ENCODE measurements at places on chromosomes 3 and 15.

DNA sequence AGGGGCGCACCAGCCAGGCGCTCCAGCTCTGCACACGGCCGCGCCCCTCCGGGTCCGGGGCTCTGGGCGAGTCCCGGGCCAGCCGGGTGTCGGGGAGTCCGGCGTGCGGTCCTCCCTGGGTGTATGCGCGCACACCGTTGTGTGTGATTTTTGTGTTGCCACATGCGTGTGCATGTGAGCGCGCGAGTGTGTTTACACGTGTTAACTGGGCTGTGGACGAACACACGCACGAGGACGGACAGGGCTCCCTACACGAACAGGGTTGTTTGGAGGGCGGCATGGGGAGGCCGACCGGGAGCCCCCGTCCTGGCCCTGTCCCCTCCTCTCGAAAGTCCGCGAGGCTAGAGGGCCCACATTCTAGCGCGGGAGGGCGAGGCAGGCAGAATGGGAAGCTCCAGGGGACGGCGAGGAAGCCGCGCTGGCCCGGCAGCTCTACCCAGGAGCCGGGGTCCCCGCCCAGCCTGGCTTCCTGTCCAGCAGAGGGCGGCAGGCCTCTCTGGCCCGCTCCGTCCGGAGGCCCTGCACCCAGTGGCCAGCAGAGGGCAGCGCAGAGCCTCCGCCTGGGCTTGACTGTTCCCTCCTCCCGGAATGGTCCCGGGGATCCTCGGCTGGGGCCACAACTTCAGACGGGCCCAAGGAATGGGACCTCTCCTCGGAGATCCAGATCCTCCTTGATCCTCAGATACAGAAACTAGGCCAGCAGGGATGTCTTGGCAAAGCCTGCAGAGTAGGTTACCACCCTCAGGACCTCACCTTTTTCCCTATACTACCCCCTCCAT, 611 bp upstream of the LINGO1 start:
- DNase-seq: peak; percentile 90

GRCh38 chr3:171458071-171458863, 1.9 kb downstream of the TNIK start:
- no peak for DNase-seq

DNA sequence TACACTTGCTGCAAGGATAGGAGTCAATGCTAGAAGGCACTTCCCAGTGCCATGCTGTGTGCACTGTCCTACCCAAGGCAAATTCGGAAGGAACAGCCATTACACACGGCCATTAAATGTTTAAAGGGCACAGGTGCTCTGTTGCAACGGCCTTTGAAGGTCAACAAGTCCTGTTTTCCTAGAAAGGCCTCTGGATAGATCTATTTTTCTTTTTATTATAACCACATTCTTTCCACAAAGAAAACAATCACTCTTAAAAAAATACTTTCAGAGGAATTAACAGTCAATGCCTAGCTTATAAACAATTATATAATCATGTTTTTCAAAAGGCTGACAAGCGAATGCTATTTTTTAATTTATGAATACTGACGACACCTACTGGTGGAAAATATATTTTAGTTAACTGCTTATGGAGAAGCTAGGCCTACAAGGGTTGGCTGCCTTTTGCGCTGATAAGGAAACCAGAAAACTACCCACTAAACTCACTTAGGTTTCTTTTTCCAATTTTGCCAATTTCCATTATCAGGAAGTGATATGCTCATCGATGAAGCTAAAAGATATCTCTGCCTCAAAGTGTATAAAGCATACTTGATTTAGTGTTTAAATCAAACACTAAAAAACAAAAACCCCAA, 2.4 kb downstream of the ARHGEF3 start:
- no peak for DNase-seq

DNA sequence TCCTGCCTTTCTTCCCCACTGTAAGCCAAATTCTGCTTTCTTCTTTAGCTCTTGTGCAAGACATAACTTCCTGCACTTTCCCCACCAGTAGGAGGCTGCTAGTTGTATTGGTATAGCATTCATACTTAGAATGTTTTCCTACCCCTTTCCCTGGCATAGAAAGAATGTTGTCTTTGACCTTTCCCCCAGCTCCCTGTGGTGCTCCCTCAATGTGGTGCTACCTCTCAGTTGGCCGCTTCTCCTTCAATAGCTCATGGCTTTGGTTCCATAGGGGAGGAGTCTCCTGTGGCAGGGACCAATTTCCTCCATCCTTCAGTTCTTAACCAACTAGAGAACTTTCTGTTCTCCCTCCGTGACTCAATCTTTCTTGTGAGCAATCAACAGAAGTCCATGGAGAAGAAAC, 67.5 kb upstream of the AKAP13 start:
- DNase-seq: no peak

GRCh38 chr3:16305111-16305541, 40.1 kb downstream of the OXNAD1 start:
- no peak for DNase-seq

- no peak for DNase-seq
Measured at GRCh38 chr3:179967622-179968021, 69.1 kb downstream of the PEX5L start.

- no peak for DNase-seq
Measured at GRCh38 chr3:195809796-195810454, 1.8 kb downstream of the MUC4 start.

- no peak for DNase-seq
Measured at GRCh38 chr3:14531856-14532395, 8.2 kb downstream of the GRIP2 start.

DNA sequence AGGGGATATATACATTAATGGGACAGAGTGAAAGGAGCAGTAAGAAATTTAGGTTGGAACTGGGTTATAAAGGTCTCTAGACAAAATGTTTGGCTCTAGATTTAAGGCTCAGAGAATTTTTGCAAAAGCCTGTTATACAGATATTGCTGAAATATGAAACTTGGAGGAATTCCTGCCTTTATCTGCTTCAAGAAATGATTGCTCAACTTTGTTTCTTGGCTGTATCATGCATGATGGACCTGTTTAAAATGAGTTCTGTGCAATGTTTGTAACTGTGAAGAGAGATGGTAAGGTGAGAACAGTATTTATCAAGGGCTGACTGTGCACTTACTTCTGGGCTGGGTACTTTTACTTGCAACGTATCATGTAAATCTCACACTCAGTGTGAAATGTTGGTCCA, 3.3 kb downstream of the CRYBG3 start:
- DNase-seq: no peak

- DNase-seq: no peak
Measured at GRCh38 chr3:184066211-184066610, 13.4 kb downstream of the HTR3C start.

- no peak for DNase-seq
Measured at GRCh38 chr3:8200996-8201395, 300.6 kb upstream of the LMCD1 start.

DNA sequence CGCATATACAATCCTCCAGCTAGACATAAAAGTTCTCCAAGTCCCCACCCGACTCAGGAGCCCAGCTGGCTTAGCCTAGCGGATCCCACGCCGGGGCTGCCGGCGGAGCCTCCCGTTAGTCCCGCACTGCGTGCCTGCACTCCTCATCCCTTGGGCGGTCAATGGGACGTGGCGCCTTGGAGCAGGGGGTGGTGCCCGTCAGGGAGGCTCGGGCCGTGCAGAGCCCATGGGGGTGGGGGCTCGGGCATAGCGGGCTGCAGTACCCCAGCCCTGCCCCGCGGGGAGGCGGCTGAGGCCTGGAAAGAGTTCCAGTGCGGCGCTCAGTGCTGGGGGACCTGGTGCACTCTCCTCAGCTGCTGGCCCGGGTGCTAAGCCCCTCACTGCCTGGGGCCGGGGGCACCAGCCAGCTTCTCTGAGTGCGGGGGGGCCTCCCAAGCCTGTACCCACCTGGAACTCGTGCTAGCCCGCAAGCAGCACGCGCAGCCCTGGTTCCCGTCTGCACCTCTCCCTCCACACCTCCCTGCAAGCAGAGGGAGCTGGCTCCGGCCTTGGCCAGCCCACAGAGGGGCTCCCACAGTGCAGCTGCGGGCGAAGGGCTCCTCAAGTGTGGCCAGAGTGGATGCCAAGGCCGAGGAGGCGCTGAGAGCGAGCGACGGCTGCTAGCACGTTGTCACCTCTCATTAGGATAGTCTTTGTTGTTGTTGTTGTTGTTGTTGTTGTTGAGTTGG, 12.2 kb upstream of the CCDC50 start:
- DNase-seq: no peak

DNA sequence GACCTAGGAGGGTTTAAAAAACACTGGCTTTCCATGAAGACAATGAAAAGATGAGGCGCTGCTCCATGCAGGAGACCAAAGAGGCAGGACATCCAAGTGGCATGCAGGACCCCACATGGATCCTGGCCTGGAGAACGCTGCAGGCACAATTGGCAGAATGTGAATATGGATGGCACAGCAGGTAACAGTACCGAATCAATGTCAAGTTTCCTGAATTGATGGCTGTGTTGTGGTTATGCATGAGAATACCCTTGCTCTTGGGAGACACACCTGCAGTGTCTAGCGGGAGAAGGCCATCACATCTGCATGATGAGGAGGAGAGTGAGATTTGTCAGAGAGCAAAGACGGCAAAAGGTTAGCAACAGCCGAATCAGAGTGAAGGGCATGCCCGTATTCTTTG, 74.3 kb upstream of the SEC13 start:
- no peak for DNase-seq

- no peak for DNase-seq
Measured at GRCh38 chr3:55891106-55891505, 404.0 kb upstream of the WNT5A start.

DNA sequence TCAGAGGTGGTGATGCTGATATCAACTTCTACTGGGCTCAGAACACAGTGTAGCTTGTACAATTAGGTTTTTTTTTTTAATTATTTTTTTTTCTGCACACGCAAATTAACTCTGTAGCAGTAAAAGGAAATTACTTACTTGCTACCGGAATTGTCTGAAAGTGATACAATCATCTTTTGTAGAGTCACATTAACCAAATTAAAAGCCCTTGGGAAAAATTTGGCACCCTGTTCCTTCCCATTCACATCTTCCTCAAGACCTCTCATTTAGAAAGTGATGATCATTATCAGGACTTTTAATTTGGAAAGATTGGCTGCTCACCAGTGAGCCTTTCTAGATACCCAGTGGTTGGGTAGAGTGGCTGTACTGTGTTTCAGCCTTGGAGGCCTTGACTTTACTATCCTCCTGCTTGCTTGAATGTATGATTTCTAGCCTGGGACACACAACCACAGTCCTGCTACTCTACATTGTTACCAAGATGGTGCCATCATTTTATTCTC, 158.3 kb downstream of the ECT2 start:
- no peak for DNase-seq

GRCh38 chr3:20478436-20478835, 292.4 kb upstream of the SGO1 start:
- DNase-seq: no peak

GRCh38 chr3:41241800-41242571, 42.7 kb downstream of the CTNNB1 start:
- DNase-seq: no peak

DNA sequence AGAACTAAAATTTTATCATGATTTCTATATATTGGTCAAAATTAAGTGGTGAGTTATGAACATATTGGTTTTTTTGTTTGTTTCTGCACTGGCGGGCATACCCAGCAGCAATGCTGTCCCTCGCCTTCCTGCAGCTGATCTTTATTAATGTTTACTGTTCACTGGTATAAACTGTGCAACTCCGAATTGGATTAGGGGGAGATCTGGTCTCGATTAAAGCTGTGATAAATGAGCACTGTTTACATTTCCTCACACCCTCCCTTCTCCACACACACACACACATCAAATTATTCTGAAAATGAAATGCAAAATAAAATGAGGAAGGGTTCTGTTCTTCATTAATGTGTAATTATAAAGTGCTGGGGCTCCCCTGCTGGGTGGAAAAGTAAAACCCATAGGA, 48.5 kb upstream of the DAZL start:
- no peak for DNase-seq

DNA sequence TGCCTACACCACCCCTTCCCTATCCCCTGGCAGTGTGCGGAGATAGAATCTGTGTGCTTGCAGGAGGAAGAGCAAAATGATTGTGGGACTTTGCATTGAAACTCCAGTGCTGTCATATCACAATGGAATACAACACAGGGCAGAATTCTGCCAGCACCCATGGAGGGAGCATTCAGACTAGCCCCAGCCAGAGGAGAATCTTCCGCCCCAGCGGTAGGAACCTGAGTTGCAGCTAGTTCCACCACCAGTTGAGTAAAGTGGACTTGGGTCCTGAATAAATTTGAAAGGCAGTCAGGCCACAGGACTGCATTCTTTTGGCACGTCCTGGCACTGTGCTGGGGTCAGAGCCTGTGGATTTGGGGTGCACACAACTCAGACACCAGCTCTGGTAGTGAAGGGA, 27.5 kb downstream of the NCBP2 start:
- no peak for DNase-seq

- no peak for DNase-seq
Measured at GRCh38 chr15:99148851-99149276, 44.0 kb downstream of the SYNM start.

DNA sequence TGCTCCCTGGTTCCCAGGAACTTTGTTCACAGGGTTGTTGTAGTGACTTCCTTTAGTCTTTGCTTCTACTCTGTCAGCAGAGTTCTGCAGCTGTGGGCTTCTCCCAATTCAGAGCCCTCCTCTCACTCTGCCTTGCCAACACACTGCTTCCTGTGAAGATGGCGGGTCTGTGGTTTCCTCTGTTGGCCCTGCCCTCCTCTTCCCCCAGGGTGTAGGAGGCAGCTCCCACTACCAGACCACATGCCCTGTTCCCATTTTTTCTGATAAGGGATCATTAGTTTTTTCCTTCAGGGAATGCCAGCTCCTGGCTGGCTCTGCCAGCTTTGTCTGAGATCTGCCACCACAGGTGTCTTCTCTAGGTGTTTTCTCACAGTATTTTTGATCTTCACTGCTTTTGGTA, 12.7 kb downstream of the SPSB4 start:
- DNase-seq: no peak

- no peak for DNase-seq
Measured at GRCh38 chr3:113485161-113485609, 29.8 kb downstream of the SPICE1 start.

- no peak for DNase-seq
Measured at GRCh38 chr3:9746330-9746729, 3.4 kb upstream of the OGG1 start.

DNA sequence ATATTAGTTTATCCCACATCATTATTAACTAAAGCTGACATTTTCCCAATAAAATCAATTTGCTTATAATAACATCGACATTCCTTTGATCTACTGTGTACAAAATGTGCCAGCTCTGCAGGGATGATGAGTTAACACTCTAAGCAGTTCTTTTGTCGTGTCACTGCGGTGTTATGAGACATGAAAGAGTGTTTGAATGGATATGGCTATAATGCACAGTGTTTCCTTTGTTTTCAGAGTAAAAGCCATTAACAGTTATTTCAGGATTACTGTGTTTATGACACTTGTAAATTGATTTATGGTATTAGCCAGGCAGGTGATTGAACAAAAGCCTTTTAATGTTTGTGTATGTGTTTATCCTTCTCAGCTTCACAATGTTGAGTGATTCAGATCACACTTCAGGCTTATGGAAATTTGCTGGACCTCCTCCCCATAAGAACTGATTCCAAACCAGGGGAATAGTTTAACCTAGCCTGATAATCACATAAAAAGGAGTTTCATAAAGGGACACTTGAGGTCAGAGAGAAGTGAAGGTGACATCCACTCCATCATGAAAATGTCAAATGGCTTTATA, 115.7 kb downstream of the CHL1 start:
- DNase-seq: no peak

All from suprapubic skin (tissue), 4 donors.